Fibroblast of lung (primary cell): ENCODE measurements at places on chromosomes 3 and 15.

GRCh38 chr3:3689601-3690375 lies 109.4 kb upstream of the LRRN1 start:
- no peak for DNase-seq

GRCh38 chr15:41945221-41945620 lies 27.1 kb downstream of the EHD4 start:
- no peak for DNase-seq

- DNase-seq: peak; percentile 50
These were observed 111.9 kb downstream of the RAP2B start for GRCh38 chr3:153273767-153274435.

DNA sequence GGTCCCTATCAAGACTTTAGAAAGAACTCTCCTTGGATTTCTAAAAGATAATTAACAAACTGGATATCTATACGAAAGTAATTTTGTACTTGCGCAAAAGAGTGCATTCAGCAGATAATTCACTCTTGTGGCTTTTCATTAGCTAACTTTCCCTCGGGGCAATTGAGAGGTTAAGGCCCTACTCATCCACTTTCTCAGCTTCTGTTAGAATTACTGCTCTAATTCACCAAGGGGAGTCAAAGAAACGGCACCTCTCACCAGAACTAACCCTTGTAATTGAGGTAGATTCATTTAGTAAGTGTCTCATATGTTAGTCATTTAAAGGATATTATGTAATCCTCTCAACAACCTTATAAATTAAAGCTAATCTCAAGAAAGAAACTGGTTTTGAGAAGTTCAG lies 22.5 kb upstream of the MB21D2 start:
- DNase-seq: no peak

DNA sequence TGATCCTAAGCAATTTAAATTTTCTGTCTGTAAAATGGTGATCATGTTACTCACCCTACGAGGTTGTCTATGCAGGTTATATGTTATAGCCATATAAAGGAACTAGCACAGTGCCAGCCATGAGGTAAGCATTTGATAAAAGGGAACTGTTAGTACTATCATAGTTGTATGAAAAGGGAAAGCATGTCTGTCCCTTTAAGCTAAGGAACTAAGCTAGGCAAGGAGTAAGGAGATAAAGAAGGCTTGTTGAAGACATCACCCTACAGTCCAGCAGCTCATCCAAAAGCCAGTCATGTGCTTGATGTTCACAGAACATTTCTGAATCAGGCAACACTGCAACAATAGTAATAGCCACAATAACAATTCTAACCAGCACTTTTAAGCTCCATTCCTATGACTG lies 243.9 kb downstream of the ZBTB20 start:
- DNase-seq: no peak

- DNase-seq: peak; percentile 36
These were observed 18.9 kb downstream of the CCPG1 start for GRCh38 chr15:55389264-55389607.

DNA sequence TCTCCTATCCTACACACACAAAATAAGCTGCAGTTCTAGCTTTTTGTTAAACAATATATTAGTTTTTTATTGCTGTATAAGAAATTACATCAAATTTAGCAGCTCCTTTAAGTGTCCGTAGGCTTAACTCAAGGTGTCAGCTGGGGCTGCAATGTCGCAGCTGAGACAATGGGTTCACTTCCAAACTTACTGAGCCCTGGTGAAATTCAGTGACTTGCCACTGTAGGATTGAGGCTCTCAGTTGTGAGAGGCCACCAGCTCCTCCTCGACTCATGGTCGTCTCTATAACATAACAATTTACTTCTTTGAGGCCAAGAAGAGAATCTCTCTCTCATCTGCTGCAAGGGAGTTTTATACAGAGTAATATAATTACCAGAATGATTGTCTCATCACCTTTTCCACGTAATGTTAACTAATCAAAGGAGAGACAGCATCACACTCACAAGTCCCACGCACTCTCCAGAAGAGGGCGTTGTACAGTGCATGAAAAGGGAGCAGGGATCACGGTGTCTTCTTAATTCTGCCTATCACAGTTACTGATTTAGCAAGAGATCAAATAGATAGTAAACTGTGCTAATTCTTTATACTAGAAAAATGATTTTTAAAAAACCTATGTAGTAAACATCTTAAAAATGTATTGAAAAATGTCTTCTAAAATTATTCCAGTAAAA lies 735.6 kb upstream of the GBE1 start:
- DNase-seq: no peak

DNA sequence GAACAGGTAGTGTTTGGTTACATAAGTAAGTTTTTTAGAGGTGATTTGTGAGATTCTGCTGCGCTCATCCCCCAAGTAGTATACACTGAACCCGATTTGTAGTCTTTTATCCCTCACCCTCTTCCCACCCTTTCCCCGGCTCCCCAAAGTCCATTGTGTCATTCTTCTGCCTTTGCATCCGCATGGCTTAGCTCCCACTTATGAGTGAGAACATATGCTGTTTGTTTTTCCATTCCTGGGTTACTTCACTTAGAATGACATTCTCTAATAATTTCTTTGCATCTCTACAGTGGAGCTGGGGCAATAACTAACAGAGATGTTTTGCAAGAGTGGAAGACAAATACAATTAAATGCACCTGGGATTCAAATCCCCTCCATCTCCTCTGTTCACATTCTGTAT lies 93.2 kb downstream of the TP63 start:
- no peak for DNase-seq

- peak; percentile 99 for DNase-seq
These were observed 6.0 kb downstream of the PHLDB2 start for GRCh38 chr3:111864821-111865656.

GRCh38 chr3:175349168-175349567 lies 490.0 kb downstream of the NAALADL2 start:
- peak; percentile 79 for DNase-seq

GRCh38 chr3:11769704-11770476 lies 76.8 kb downstream of the TAMM41 start:
- no peak for DNase-seq
